ENCODE measurements at places on chromosomes 16 and 17. TPM values are rescaled to one million over a fixed set of nuclear protein-coding genes. Genes with fewer than 3 reads are reported as not detected.

DNA sequence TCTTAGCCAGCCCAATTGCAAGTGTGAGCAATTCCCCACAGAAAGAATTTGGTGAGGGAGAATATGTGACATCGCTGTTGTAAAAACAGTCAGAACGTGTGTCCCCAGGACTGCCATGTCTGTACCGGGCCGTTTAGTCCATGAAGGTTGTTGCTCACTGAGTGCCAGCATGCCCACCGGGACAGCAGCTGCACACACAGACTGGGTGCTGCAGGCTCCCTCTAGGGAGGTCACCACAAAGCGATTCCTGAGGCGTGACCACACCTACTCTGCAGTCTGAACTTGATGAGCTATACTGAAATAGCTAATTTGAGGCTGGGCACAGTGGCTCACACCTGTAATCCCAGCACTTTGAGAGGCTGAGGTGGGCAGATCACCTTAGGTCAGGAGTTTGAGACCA, 44.1 kb upstream of the ADORA2B start:
- no peak for DNase-seq

Gene CHP2
- not detected for total RNA-seq

Gene VPS25
- 100 TPM for total RNA-seq

DNA sequence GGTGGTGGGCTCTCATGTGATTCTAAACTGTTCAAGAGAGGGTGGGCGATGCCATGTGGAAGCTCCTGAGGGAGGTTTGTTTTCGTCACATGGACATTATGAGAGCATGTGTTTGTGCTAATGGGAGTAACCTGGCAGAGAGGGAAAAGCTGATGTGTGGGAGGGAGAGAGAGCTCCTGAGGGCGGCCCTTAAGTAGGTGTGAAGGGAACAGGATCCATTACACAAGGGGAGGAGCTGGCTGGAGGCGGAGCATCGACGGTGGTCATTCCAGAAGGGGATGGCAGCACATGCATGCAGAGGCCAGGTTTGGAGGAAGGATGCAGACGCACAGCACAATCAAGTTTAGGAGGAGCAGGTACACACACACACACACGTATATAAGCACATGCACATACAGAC, 197.5 kb downstream of the RPTOR start:
- no peak for DNase-seq

Gene DBF4B
- total RNA-seq: 12.0 TPM

GRCh38 chr17:352421-353212, at the start of gene RPH3AL:
TSS of gene RPH3AL (minus strand) at chr17:352807. CDS start at chr17:327543, 25,264 bp downstream.
- DNase-seq: no peak

- DNase-seq: peak; percentile 68
These were observed at the start of gene GPRC5C for GRCh38 chr17:74431568-74432423. TSS of gene GPRC5C (plus strand) at chr17:74432088. CDS start at chr17:74439777, 7,689 bp downstream.

DNA sequence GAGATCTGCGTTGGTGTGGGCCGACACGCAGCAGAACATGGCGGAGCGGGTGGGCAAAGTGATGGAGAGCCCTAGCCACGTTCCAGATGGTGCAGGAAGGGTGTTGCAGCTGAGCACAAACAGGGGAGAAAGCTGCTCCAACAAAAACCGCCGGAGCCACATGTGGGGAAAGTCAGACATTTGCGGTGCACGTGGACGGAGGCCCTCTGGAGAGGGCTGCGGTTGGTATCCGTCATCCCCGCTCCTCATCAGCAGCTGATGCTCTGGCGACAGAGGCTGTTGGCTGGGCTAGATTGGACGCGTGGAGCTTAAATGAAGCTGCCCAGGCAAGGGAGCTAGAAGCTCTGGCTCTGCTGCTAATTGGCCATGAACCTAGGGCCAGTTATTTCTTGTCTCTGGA, 43.5 kb upstream of the ADCY9 start:
- no peak for DNase-seq
